ENCODE measurements at places on chromosomes 1 and 21.

GRCh38 chr1:84689514-84690396 lies 506 bp downstream of the SSX2IP start:
- DNase-seq, result peak; percentile 21

DNA sequence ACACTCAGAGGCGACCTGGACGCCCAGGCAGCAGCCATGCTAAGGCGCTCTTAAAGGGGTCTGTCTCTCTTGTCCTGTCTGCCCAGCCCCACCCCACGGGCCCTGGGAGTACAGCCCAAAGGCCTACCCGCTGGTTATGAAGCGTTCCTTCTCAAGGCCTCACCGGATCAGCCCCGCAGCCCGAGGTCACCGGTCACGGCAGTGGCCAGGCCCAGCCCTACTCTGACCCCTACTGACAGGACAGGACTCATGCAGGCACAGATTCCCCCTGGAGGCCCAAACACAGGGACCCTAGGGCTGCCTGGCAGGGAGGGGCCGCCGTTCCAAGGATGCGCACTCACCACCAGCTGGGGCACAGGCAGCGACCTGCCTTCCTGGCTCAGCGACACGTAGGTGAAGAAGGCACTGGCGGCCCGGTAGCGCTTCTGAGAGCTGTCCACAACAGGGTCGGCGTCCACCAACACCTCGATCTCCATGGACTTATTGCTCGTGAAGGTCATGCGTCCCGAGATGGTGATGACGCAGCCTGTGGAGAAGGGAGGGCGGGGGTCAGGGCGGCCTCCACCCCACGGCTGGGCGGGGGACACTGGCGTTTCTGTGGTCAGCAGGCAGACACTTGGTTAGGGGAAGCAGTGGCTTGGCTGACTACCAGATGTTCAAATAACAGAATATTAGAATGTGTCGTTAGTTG lies 20.0 kb upstream of the GPR153 start:
- no peak for DNase-seq

GRCh38 chr1:211501711-211502400 lies 9.9 kb upstream of the RD3 start:
- no peak for DNase-seq

GRCh38 chr21:28975397-28975796 lies 17.3 kb downstream of the LTN1 start:
- DNase-seq, result no peak

GRCh38 chr1:167293057-167293456 lies 72.4 kb downstream of the POU2F1 start:
- no peak for DNase-seq

- DNase-seq, result no peak
Observed at GRCh38 chr21:21046063-21046462, 47.9 kb downstream of the NCAM2 start.

DNA sequence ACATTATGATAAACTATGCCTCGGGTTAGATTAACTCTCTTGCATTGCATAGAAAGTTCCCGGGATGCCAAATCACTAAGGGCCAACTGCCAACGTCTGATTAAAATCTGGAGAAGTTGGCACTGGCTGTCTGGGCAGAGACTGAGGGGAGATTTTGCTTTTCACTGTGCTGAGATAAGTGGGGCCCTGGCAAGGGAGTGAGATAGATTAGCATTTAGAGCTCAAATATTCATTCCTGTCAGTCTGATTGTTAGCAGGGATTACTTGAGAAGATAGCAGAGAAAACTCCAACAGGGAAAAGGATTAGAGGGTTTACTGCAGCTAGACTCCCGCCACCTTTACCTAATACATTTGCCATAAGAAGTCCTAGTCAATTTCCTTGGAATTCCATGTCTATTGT lies 714.1 kb upstream of the CHRM3 start:
- DNase-seq, result peak; percentile 42

DNA sequence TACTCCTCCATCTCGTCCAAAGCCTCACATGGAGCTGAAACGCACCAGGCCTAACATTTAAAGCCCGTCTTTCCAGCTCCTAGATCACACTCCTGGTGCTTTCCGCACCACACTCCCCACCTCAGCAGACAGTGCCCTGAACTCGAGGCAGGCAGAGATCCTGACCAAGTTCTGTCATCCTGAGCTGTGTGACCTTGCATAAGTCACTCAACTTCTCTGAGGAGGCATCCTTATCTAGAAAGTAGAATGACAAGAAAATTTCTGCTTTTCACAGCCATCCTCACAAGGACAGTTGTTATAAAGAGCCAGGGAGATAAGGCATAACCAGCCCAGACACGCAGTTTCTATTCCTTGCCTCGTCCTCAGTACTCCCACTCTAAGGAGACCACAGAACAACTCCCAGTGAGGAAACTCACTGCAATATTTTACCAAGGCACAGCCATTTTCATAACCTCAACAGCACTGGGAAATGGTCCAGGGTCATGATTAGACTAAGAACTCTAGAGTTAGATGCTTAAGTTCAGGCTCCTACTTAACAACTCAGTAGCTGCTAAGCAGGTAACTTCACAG lies 3.1 kb downstream of the LRP8 start:
- DNase-seq, result no peak

DNA sequence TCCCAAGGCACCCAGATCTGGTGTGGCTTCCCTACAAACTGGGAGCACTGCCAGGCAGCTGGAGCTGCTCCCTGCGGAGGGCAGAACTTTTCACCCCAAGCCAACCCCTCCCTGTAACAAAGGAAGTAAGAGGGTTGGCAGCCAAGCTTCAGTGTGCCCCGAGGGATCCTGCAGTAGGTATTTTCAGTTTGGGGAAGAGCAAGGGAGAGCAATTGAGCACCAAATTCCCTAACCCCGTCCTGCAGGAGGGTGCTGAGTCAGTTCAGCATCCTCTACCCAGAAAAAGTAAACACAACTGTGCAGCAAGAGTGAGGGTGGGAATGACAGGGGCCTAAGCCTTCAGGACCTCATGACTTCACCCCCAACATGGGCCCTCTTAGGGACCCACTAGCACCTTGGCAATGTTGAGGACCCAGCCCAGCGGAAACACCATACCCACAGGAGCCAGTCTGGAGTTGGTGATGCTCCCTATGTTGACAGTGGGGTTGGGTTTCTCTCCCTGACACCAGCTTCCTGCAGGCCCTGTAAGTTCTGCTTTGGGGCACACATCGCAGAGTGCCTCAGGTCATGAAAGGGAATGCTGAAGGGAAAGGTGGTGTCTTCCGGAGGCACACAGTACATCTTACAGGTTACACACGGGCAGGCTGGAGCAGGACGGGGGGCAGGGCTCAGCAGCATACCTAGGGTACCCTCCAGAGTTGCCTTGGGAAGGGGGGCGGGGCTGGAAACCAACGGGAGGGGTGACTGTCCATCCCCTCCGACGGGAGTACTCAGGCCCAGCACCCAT lies 14.8 kb downstream of the SH3BP5L start:
- DNase-seq, result peak; percentile 77

DNA sequence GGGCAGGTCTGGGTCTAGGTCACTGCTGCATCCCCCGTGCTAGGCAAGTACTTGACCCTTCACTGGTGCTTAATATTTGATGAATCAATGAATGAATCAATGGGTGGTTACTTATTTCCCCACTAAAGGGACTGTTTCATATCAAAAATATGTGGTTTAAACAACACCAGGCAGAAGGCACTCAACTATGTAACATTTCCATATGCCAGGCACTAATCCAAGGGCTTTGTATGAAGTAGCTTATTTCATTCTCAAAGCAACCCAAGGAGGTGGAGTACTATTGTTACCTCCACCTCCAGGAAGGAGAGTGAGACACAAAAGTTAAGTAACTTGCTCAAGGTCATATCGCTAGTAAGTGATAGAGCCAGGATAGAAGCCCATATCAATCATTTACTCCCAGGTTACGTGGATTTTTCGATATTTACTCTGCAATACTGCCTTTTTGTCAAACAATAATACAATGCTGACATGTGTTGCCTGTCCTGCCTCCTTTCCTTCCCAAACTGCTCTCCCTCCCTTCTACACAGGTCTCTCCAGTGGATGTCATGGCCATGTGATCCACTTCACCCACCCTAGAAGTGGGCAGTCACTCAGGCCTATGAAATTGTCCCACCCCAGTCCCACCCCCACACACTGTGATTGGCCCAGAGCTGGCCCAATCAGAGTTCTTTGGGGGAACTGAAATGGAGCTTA lies 142.8 kb downstream of the ETS2 start:
- DNase-seq, result no peak

GRCh38 chr1:2946999-2947690 lies 74.1 kb upstream of the ACTRT2 start:
- no peak for DNase-seq

DNA sequence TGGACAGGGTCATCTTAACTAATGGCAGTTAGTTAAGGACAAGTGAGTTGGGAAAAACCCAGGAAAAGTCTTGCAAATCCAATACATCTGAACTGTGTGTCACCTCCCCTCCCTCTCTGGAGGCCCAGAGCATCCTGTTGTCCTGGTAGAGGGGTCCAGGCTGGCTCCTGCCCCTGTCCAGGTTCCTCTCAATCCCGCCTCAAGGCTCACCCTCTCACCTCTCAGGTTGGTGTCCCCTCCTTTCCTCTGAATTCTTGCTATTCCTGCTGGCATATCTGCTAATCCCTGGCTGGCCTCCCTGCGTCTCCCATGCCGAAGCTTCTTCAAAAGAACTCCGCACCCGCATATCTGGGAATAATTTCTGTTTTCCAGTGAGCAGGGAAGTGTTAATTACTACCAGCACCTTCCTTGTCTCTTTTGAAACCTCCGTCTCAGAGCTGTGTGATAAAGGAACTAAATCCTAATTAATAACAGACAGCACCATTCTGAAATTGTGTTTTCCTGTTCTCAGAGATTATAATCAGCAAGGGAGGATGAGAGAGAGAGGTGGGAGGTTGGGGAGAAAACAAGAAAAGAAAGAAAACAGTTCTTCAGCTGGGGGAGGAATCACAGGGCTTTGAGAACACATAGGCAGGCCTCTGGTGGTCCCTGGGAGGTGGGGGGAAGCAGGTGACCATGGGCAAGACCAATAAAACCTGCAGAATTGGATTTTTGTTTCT lies 568.0 kb downstream of the PTPRU start:
- DNase-seq, result no peak

- no peak for DNase-seq
Observed at GRCh38 chr1:215407575-215407974, 159.5 kb upstream of the KCTD3 start.

DNA sequence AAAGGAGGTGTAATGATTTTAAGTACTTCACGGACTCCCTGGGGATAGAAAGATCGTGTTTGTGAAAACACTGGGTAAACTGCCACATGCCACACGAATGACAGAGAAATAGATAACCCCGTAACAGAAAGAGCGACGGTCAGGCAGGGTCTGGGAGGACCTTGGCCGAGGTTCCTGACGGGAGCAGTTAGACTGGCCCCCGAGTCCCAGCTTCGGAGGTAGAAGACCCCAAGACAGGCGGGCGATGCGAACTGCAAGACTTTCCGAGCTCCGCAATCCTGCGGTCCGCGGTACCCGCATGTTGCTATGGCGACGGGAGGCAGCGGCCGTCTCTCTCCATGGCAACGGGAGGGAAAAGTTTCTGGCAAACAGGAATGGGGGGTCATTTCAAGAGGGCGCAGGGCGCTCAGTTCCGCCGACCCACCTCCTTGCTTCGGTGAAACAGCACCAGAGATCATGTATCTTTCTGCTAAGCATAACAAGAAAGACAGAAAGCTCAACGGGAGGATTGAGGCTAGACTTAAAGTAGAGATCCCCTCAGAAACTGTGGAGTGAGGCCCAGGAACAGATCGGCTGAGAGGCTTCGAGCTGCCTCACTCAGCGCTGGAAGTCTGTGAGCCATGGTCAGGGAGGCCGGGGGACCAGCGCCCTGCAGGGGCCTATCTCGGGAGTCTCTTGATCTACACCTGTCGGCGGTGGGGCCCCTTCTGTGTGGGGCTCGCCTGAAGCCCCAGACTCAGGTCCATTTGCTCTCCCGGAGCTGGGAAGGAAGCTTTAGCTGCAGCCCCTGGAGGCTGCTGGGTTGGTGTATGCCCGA lies 685 bp upstream of the SYT6 start:
- DNase-seq, result no peak

- DNase-seq, result peak; percentile 37
Observed at GRCh38 chr21:38950435-38951094, 144.8 kb downstream of the ETS2 start.

- DNase-seq, result no peak
Observed at GRCh38 chr21:21997390-21998333, 999.5 kb downstream of the NCAM2 start.

- DNase-seq, result peak; percentile 30
Observed at GRCh38 chr21:42850866-42851391, 28.4 kb downstream of the WDR4 start.

GRCh38 chr1:156579472-156579871 lies at the start of gene TTC24:
Gene TTC24, plus strand, starts transcription at chr1:156579723. Its CDS starts 1,642 bp downstream, at chr1:156581365.
- DNase-seq, result no peak

- peak; percentile 94 for DNase-seq
Observed at GRCh38 chr1:26744075-26744959, 43.4 kb upstream of the PIGV start.

DNA sequence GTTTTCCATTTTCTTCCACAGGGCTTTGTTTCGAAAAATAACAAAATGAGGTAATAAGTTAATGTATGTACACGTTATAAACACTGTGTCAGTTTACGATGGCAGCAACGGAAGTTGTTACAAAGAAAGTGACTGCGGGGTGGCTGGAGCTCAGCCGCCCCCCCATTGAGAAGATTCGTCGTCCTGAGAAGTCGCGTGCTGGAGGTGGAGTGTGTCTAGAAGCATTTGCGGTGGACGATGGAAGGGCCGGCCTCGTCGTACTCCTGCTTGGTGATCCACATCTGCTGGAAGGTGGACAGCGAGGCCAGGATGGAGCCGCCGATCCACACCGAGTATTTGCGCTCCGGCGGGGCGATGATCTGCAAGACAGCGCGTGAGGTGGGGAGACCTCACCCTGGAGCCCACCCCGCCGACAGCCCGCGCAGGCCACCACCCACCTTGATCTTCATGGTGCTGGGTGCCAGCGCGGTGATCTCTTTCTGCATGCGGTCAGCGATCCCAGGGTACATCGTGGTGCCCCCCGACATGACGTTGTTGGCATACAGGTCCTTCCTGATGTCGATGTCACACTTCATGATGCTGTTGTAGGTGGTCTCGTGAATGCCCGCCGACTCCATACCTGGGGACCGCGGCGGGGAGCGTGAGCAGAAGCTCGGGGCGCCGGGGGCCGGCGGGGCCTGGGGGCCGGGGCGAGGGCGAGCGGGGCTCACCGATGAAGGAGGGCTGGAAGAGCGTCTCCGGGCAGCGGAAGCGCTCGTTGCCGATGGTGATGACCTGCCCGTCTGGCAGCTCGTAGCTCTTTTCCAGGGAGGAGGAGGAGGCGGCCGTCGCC lies 2.4 kb downstream of the ACTA1 start:
- no peak for DNase-seq

DNA sequence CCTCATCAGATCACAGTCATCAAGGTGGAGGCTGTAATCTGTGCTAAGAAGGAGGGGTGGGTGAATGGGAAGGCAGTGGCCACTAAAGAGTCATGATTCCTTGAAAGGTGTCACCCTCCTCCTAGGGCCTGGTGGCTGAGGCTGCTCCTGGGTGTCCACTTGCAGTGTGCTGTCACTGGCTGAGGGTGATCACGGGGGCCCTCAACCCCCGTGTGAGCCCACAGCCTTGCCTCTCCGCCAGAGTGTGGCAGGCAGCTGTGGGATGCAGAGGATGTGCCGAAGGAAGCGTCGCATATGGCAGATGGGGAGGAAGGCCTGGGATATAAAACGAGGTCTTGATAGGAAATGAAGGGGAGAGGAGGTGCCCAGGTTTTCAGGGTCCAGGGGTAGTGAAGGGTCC lies 476.5 kb downstream of the PTPRU start:
- DNase-seq, result no peak

- no peak for DNase-seq
Observed at GRCh38 chr21:32320726-32321125, 22.1 kb downstream of the MRAP start.

GRCh38 chr21:27379354-27379753 lies 412.5 kb upstream of the ADAMTS5 start:
- no peak for DNase-seq

GRCh38 chr1:98298319-98298718 lies 363.2 kb upstream of the SNX7 start:
- DNase-seq, result no peak

Data from A172 (cell line).